ENCODE measurements at places on chromosomes 13 and 19.

DNA sequence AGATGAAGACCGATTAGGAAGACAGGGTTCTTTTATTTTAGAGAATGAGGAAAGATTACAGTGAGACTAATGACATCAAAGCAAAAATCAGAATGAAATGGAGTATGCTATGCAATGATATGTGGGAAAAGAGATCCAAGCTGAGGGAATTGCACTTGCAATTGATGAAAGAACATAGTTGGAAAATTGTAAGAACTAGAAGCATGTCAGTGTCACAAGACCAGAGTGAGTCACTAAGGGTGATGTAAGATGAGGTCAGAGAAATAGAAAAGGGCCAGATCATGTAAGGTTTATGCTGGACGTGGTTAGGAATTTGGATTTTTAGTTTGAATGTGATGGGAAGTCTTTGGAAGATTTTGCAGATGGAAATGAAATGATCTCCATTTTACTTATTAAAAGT is 1937.3 kb downstream of the OLFM4 start:
- DNase-seq, result no peak

GRCh38 chr13:84571264-84571663 is 689.0 kb upstream of the SLITRK1 start:
- DNase-seq, result no peak

DNA sequence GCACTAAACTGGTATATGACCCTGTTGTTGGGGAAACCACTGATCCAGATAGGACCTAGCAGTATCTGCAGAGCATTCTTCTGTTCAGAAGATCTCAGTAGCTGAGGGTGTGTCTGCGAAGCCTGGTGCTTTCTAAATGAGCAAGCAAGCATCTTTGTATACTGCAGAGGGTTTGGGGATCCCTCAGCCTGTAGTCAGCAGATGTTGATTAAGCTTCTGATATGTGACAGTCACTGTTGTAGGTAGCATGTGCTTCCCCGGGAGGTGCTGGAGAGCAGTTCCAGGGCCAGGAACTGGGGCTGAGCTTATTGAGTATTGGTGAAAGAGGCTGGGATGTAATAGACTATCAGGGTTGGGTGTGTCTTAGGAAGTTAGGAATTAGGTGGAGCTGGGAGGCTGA is 1.5 kb downstream of the SCAF1 start:
- no peak for DNase-seq

DNA sequence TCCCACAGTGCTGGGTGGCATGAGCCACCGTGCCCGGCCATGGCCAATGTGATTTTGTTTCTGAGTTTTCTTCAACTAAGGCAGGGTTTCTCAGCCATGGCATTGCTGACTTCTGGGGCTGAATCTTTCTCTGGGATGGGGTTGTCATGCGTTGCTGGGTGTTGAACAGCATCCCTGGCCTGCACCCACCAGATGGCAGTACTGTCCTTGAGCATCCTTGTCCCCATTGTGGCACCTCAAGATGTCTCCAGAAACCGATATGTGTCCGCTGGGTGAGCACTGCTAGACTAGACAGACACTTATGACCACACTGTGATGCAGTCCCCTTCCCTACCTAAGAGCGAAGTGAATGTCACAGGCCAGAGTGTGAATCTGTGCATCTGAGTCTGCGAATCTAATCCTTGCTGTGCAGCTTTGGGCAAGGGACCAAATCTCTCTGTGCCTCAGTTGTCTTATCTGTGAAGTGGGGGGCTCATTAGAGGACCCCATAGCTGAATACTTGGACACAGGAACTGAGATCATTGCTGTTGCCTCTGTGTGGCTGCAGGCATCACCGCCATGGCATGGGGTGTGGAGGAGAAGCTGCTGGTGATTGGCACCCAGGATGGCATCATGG is 50.3 kb upstream of the SIN3B start:
- DNase-seq, result peak; percentile 42

GRCh38 chr13:42946927-42947326 is 45.1 kb downstream of the EPSTI1 start:
- no peak for DNase-seq

GRCh38 chr13:98483601-98484288 is 93.2 kb downstream of the STK24 start:
- no peak for DNase-seq

GRCh38 chr13:98585398-98585754 is 8.5 kb upstream of the STK24 start:
- DNase-seq, result no peak

DNA sequence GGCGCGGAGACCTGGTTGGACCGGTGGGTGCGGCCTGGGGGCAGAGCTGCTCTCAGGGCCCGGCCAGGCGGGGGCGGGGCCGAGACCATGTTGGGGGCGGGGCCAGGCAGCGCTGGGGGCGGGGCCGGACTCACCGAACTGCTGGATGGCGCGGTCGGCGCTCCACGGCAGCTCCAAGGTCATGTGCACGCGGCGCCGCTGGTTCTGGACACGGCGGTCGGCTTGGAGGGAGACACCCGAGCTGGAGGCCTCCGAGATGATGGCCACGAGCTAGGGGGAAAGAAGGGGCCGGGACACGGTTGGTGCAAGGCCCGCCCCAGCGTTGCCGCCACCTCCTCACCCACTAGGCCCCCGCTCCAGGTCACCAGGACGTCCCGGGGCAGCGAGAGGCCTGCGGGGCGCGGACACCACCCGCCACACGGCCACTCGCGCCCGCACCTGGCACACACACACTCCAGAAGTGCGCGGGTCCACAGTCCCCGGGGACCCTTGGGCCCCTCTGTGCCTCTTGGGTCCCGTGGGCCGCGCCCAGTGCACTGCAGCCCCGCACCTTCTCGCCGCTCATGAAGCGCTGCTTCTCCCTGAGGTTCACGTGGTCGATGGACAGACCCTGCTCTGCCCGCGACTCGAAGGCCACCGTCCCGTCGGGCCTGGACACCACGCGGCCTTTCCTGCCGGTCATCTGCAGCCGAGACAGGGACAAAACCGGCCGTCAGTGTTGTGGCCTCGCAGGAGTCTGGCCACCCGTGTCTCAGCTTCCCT is 8.7 kb downstream of the GPX4 start:
- no peak for DNase-seq

Data from CMK (cell line).